SW 1271 (cell line): ENCODE measurements at places on chromosomes 13 and 19.

DNA sequence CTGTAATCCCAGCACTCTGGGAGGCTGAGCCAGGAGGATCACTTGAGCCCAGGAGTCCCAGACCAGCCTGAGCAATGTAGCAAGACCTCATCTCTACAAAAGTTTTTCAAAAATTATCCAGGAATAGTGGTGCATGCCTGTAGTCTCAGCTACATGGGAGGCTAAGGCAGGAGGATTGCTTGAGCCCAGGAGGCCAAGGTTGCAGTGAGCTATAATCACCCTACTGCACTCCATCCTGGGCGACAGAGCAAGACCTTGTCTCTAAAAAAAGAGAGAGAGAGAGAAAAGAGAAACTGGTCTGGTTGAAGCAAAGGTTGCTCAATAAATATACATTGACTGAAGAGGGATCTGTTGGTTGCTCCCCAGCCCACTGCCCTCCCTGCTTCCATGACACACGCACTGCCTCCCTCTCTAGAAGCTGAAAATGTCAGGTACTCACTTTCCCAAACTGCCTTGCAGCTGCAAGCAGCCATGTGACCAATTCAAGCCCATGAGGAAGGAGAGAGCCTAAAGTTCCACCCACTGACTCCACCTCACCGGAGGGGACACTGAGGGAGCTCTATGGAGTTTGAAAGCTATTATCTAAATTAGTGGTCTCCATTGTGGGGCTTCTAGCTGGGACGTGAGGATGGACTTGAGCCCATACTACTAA, 14.0 kb downstream of the CEACAM16 start:
- DNase-seq = no peak

DNA sequence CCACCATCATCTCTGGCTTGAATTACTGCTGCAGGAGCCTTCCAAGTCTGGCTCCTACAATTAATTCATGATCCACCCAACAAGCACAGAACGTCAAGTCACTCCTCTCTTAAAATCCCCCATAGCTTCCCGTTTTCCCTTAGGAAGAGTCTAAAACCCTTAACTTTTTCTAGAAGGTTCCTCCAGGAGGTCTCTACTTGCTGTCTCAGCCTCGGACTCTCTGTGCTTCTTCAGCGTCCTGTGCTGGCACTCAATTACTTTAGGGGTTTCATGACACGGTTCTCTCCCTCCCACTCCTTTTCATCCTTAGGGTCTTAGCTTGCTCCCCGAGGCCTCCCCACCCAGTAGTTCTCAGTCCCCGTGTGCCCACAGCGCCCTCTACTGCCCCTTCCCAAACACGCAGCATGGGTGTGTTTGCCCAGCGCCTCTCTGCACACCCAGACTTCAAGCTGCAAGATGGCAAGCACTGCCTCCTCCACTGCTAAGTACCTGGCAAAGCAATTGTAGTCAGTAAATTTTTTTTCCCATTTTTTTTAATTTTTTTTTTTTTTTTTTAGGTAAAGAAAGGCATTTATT, 25.8 kb upstream of the MAP3K10 start:
- peak; percentile 17 for DNase-seq

DNA sequence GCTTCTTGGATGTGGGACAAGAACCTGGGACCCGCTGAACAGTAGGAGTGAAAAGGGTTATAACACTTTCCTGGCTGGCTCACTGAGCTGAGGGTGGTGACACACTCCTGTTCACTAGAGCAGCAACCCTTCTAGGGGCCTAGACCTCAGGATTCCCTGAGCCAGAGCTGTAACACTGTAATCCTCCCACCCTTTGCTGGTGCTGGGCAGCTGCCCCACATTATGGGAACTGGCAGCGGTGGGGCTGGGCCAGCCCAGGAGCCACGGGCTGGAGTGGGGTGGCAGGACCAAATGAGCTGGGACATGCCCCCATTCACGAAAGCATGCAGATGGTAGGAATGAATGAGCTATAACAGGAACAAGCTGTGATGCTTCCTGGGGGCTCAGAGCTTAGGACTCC, 110.6 kb downstream of the B3GLCT start:
- DNase-seq = no peak

DNA sequence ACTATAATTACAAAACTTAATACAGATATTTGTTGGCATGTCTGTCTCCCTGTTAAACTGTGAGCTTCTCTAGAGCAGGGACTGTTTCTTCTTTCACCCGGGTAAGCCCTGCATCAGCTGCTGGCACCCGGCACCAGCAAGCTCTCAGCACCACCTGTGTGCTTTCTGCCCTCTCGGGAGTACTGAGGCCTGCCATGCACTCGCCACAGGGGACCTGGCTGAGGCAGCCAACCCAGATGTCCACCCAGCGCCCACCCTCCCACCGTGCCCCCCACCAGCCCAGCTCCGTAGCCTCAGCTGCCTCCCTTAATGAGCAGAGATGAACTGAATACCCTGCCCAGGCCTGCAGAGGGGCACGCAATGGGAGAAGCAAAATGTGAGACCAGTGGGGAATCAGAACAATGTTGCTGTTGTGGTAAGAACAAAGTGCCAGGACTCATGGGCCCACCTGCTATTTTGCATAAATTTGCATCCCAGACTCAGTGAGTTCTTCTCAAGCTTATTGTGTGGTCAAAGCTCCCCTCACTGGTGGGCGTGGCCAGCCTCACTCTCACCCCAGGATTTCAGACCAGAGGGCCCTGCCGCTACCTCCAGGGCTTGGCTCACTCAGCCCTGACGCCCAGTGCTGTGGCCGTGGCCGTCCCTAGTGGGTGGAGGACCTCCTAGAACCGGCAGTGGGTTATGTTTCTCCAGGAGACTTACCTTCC, 14.6 kb upstream of the SERPINE3 start:
- DNase-seq = no peak

GRCh38 chr13:102405499-102406100, 3.8 kb upstream of the FGF14 start:
- no peak for DNase-seq

DNA sequence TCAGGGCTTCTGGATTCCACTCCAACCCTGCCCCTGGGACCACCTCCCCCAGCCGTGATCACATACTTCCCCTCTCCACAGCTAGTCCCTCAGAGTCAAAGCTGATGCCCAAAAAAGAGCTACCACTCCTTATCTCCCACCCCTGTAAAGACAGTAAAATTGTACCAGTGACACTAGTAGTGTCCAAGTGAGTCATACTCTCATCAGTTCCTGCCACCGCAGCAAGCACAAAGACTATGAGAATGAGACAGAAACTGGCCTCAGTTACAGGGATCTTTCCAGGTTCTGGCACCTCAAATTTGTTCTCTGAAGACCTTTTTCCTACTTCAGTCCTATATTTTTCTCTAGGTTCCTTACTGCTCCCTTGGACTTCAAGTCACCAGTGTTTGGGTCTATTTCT, 144.2 kb downstream of the SPRY2 start:
- no peak for DNase-seq

- DNase-seq = no peak
Measured at GRCh38 chr19:14072535-14073260, at the start of gene MISP3. Gene MISP3, plus strand, starts transcription at chr19:14072786. Its CDS starts 524 bp downstream, at chr19:14073310.

DNA sequence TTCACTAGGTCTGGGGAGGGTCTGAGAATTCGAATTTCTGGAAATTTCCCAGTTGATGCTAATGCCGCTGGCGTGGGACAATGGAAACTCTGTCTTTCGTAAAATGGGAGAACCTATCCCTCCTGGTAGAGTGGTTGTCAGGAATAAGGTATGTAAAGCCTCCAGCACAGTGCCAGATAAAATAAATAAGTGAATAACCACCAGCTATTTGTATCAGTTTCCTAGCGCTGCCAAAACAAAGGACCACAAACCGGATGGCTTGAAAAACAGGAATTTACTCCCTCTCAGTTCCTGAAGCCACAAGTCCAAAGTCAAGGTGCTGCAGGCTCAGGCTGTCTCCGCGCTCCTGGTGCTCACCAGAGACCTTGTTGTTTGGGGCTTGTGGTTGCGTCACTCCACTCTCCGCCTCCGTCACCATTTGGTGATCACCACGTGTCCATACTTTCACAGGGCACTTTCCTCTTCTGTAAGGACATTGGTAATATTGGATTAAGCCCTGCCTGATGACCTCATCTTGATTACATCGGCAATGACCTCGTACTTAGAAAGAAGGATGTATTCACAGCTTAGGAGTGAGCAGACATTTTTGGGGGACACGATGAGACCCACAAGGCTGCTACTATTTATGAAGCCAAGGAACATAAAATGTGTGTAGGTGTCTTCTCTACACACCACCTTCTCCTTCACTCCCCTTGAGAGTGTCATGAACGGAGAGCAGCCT, 428.5 kb downstream of the IRS2 start:
- DNase-seq = no peak

- DNase-seq = no peak
Measured at GRCh38 chr19:19594381-19594780, 24.1 kb downstream of the PBX4 start.

GRCh38 chr19:3441089-3441985, 39.0 kb downstream of the SMIM24 start:
- DNase-seq = no peak

GRCh38 chr13:45105895-45106294, 14.4 kb upstream of the GTF2F2 start:
- no peak for DNase-seq

- DNase-seq = no peak
Measured at GRCh38 chr13:35796623-35797022, 320.1 kb upstream of the MAB21L1 start.

GRCh38 chr19:29806098-29806866, 5.5 kb upstream of the CCNE1 start:
- DNase-seq = no peak

DNA sequence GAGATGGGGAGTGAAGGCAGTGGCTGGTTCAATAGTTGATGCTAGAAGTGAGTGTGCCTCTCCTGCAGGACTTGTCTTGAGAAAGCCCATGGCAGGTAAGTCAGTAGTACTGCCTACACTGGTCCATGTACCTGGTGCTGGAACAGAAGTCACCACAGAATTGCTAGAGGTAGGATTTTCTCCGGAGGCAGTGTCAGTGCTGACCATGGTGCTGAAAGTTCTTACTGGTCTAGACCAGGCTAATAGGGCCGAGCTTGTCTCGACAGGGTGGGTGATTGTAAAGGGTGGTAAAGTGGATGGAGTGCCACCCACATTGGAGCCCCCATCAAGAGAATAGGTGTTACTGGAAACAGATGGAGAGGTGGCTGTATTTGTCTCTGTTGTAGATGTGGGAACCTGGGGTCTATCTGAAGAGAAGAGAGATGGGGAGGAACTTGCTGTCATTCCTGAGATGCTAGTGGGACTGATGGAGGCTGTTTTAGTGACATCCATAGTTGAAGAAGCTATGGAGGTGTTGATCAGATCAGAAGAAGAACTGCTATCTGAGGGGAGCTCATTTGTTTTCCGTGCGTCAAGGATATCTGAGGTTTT, 36.6 kb downstream of the MUC16 start:
- DNase-seq = no peak

GRCh38 chr19:33194886-33195644, 935 bp downstream of the LRP3 start:
- DNase-seq = no peak

GRCh38 chr13:113731192-113732175, 27.5 kb upstream of the TMEM255B start:
- DNase-seq = no peak

- no peak for DNase-seq
Measured at GRCh38 chr19:13959141-13959961, 7.0 kb downstream of the DCAF15 start.

DNA sequence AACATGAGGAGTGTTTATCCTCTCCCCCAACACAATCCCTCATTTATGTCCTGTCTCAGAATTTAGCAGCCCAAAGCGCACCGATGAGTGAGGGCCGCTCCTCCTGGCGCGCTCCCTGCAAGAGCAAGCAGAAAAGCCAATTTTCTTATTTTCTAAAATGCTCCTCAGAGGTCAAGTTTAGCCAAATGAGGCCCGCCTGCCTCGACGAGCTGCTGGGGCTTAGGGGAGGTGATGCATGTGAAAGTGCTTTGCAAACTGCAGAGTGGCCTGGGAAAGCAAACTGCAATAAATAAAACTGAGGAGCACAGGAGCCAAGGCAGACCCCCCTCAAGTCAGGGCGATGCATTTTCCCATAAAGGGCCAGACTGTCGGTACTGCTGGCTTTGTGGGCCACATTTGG, 29.0 kb downstream of the CAPS start:
- no peak for DNase-seq

- no peak for DNase-seq
Measured at GRCh38 chr13:102768909-102769308, 4.7 kb downstream of the TEX30 start.

GRCh38 chr13:82878536-82878935, 1003.7 kb downstream of the SLITRK1 start:
- DNase-seq = no peak

- DNase-seq = no peak
Measured at GRCh38 chr19:15622991-15623390, 8.0 kb downstream of the CYP4F8 start.

DNA sequence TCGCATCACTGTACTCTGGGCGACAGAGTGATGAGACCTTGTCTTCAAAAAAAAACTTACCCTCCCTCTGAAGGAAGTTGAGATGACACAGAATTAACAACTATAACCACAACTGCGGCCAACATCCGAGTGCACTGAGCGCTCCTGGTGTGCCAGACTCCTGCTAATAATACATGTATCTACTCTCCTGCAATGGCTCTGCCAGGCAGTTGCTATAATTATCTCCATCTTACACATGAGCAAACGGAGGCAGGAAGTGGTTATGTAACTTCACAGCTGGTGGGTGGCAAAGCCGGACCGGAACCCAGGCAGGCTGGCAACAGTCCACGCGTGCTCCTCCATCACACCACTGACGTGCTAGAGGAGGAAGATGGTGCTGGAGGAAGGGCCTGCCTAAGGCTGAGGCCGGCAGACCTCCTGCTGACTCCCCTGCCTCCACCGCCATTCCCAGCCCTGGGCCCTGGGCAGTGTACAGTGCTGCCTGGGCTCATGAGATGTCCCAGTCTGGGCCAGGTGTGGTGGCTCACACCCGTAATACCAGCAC, 12.6 kb downstream of the XRCC1 start:
- peak; percentile 91 for DNase-seq

DNA sequence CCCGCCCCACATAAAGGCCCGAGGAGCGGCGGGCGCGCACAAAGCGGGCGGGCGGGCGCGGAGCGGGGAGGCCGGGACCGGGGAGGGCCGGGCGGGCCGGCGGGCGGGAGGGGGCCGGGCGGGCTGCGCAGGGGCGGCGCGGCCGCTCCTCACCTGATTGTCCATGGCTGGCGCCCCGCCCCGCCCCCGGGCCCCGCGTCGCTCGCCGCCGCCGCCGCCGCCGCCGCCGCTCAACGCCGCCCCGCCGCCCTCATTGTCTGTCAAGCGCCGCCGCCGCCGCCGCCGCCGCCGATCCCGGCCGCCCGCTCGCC, 200 bp downstream of the MLLT1 start:
- DNase-seq = no peak

GRCh38 chr13:67123165-67123564, 107.0 kb downstream of the PCDH9 start:
- DNase-seq = no peak
